BE2C (cell line): ENCODE measurements at places on chromosomes 11 and 22.

- DNase-seq, result no peak
Measured at GRCh38 chr22:49519117-49519737, 308.4 kb downstream of the BRD1 start.

- DNase-seq, result no peak
Measured at GRCh38 chr11:125108469-125108868, 3.0 kb downstream of the TMEM218 start.

- DNase-seq, result no peak
Measured at GRCh38 chr11:93589347-93589746, 46.2 kb upstream of the SMCO4 start.

- DNase-seq, result no peak
Measured at GRCh38 chr22:19148417-19149046, 1.6 kb downstream of the GSC2 start.
